CD4-positive, alpha-beta T cell treated with Interleukin-1 beta for 1 hour (primary cell): ENCODE measurements at places on chromosomes 2 and 18.
A peak's percentile ranks its signal among the peaks of the same experiment; 100 is the strongest.

- DNase-seq = no peak
Observed at GRCh38 chr2:101972621-101973434, 18.9 kb upstream of the IL1R2 start.

- DNase-seq = no peak
Observed at GRCh38 chr2:205193836-205194228, 488.5 kb upstream of the NRP2 start.

DNA sequence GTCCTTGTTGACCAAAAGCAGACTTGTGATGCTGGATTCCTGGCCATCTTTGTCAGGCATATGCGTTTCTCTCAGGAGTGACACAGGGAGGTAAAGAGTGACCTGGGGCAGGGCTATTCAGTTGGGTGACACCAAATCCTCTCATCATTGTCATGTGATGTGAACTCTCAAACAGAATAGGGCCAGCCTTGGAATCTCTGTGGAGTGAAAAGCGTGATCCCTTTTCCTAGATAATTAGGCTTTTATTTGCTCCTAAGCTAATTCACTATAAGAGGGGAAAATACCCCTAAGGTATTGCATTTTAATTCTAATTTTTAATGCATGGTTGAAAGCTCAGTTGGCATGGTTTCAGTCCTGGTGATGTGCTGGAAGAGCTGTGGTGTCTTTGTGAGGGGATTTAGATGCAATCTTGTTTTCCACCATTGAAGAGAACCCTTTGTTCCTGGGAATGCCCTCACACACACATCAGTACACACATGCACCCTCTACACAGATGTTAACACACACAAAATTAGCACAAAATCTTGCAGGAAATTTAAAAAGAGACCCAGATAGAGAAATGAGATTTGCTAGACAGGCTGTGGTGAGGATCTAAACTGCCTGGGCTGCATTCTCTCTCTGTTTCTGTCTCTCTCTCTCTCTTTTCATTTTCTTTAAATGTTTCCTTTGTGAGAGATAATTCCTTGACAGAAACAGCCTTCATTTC lies 349.9 kb downstream of the TSN start:
- DNase-seq = no peak

DNA sequence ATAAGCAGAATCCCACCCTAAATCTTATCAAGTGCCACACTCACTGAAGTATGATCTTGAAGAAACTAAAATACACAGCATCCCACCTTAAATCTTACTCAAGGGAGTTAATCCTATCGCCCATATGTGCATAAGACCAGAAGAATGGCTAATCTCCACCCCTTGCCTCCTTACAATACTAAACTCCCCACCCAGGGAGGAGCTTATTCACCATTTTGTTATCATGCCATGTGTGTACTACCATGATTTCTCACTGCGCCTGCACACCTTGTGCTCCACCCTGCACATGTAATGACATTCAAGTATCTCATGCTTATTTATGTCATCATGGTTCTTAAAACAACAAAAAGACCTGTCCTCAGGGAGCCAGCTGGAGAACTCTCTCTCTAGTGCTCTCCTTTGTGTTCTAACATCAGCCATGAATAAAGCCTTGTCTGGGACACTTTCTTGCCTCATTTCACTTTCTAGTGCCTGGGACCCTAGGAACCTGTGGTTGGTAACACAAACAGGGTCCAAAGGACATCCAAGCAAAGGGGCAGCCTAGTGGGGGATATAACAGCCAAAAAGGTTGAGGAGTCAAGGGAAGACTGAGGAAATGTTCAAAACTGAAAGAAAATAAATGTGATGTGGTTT lies 87.4 kb downstream of the SLC66A3 start:
- DNase-seq = no peak

GRCh38 chr2:110834134-110834827 lies 101.9 kb downstream of the ACOXL start:
- no peak for DNase-seq

DNA sequence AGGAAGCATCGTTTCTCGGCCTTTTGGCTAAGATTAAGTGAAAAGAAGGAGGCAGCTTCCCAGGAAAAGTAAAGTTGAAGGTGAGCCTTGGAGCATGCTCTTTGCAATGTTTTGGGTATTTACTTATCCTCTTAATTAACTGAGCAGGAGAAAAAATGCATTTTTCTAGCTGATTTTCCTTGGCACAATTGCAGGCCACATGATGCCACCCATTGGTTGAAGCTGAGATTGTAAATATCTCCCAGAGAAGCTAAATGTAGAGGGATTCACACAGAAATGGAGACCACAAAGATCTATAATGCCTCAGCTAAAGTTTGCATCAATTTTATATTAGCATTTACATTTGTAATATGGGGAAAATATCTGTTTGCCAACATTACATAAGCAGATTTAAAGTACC lies 294.1 kb downstream of the KCNS3 start:
- DNase-seq = no peak

GRCh38 chr2:71190656-71191569 lies 36.0 kb downstream of the PAIP2B start:
- DNase-seq = no peak

DNA sequence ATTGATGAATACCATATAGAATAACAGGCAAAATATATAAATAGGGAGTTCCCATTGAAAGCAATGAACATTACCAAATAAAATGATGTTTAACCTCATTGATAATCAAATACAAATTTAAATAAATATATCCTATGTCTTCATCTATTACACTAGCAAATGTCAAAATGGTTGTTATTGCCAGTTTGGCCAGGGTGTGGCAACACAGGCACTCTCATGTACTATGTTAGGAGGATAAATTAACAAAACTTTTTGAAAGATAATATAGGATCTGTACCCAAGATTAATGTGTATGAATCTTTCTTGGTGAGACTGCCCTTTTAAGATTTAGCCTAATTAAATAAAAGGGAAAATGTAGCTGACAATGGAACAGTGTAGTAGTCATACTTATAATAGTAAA lies 659.3 kb downstream of the ERBB4 start:
- DNase-seq = no peak

- DNase-seq = no peak
Observed at GRCh38 chr2:79373358-79374130, 139.3 kb upstream of the CTNNA2 start.

- no peak for DNase-seq
Observed at GRCh38 chr2:24888177-24888576, 31.9 kb downstream of the ADCY3 start.

DNA sequence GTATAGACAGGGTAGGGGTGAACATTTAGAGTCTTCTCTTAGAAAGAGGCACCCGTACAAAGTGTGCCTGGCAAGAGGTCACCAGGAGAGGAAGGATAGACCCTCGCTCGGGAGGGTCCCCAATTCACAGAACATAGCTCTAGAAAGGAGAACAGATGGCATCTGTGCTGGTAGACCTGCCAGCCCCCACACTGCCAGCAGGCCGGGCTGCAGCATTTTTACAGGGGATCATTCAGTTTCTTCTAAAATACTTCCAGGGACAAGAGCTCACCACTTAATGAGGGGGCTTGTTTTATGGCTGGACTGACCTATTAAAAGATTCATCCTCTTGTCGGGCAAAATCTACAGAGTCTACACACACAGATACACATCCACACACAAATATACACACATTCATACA lies 149.9 kb downstream of the SEPTIN10 start:
- no peak for DNase-seq

GRCh38 chr2:144458541-144458940 lies 61.4 kb downstream of the ZEB2 start:
- no peak for DNase-seq

DNA sequence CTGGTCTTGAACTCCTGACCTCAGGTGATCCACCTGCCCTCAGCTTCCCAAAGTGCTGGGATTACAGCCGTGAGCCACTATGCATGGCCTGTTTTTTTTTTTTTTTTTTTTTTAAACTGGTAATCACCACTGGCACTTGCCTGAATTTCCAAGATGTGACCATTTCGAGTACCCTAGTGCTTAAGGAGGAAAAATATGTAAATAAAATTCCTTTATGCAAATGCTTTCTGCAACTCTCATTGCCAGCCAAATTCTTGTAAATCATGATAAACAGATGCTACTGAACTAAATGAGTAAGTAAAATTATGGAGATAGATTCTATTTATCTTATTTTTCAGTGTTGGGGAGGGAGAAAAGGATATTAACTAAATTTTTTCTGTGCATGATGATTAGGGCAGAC lies 18.6 kb downstream of the CDCA7 start:
- DNase-seq = no peak

DNA sequence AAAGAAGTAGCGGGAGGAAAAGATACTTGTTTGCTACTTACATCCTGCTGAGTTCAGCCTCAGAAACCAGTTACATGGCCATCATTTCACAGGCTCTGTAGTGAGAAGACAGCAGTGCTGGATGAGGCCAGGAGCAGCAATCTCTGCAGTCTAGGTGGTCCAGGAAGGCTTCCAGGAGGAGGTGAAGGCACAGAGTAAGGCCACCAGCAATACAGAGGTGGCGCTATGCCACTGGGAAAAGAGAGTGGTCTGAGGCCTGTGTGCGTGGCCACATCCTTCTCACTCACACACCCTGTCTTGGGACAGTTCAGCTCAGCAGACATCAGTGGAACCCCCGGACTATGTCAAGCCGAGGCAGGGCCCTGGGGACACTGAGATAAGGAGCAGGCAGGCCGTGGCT lies 162.7 kb downstream of the KLHL29 start:
- no peak for DNase-seq

GRCh38 chr18:47265197-47265596 lies 13.7 kb upstream of the SKOR2 start:
- no peak for DNase-seq

DNA sequence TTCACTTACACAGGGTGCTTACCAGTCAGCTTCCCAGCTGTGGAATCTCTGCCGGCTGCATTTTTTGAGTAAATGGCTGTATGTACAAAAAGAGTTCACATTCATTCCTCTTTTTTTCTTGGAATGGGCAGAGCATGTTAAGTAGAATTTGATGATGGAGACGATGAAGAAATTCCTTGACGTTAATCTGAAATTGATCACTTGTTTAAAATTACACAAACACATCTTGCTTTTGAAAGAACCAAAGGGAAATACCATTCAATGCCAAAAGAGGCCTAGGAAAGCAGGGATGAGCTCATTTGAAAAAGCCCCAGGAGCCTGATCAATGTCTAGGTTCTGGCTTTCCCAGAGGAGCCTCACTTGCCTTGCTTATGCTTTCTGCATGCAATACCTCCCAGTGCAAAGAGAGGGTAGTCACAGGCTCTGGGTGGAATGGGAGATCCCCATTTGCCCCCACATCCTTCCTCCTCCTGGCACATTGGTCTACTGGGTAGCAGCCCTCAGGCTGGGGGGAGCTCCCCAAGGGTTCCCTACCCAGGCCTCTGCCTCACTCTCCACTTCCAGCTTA lies 12.3 kb upstream of the SMAD7 start:
- DNase-seq = no peak

- DNase-seq = peak; percentile 4
Observed at GRCh38 chr2:165239230-165239629, at the start of gene SCN2A. Gene SCN2A (plus strand): TSS chr2:165239414. CDS start chr2:165295824, 56,410 bp downstream.

DNA sequence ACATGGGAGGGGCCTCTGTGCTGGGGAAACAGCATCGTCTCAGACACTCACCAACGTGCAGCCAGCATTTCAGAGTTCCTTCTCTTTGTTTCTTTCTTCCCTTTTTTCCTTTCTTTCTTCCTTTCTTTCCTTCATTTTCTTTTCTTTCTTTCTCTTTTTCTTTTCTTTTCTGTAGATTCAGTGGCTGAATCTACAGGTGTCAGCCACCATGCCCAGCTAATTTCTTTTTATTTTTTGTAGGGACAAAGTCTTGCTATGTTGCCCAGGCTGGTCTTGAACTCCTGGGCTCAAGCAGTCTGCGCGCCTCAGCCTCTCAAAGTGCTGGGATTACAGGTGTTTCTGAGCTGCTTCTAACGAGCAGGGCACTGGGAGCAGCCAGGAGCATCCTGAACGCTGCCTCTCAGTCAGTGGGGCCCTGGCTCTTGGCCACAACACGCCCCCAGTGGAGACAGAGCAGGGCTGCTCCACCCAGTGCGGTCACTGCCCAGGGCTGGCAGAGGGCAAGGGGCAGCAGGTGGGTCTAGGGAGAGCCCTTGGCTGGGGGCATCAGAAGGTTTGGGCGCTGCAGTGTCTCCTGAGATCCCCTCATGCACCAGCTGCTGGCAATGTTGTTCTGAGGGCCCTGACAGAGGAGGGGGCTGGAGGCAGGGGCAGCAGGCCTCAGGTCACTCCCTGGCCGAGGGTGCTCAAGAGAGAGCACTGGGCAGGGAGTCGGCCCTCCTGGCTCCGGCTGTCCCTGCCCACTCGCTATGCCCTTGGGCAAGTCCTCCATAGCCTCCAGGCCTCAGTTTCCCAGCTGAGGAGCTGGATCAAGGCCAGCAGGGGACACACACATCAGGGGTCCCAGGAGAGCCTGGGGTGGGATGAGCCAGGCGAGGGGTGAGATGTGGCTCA lies 4.7 kb upstream of the KLHL30 start:
- DNase-seq = no peak

GRCh38 chr2:20357638-20358389 lies 7.2 kb upstream of the PUM2 start:
- no peak for DNase-seq

- no peak for DNase-seq
Observed at GRCh38 chr2:56133441-56133840, 50.3 kb upstream of the CCDC85A start.

DNA sequence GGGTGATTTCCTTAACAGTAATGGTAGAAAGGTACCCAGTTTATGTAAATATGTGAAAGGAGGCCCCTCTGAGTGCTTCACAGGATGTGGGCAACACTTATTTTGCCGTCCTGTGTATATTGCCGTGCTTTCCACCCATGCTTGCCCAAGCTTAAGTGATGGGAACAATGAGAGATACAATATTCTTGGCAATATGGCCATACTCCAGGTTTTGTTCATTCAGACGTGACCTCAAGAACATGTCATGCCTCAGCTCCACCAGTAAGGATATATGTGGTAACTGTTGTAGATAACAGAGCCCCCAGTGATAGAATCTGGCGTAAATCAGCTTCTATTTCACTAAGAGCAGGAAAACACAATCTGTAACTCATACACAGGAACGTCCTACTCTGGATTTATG lies 318.7 kb downstream of the PTPRM start:
- DNase-seq = no peak

DNA sequence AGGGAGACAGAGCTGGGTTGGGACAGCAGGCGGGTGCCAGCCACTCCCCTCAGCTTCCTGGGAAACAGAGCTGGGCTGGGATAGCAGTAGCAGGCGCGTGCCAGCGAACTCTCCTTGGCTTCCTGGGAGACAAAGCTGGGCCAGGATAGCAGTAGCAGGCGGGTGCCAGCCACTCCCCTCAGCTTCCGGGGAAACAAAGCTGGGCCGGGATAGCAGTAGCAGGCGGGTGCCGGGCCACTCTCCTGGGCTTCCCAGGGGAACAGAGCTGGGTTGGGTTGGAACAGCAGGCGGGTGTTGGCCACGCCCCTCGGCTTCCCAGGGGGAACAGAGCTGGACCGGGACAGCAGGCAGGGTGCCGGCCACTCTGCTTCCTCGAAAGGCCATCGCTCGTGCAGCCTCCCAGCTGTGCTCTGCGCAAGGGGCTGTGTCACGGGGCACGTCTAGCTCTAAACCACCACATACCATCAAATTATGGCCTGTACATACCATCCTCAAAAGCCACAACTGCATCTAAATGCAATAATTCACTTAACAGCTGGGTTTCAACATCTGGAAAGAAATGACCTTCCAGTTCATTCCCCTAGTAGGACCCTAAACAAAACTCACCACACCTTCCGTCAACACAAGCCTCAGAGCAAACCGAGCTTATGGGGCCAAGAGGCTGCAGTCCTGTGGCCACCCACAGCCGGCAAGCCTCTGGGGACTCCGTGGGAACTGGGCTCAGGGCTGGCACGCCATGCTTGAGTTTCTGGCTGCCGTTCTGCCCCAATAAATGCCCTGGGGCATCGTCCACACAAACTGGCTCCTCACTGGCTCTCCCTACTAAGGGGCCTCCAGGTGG lies 228.3 kb downstream of the TWIST2 start:
- DNase-seq = no peak
